ENCODE measurements at places on chromosomes 7 and 10.
A peak's percentile ranks its signal among the peaks of the same experiment; 100 is the strongest.

DNA sequence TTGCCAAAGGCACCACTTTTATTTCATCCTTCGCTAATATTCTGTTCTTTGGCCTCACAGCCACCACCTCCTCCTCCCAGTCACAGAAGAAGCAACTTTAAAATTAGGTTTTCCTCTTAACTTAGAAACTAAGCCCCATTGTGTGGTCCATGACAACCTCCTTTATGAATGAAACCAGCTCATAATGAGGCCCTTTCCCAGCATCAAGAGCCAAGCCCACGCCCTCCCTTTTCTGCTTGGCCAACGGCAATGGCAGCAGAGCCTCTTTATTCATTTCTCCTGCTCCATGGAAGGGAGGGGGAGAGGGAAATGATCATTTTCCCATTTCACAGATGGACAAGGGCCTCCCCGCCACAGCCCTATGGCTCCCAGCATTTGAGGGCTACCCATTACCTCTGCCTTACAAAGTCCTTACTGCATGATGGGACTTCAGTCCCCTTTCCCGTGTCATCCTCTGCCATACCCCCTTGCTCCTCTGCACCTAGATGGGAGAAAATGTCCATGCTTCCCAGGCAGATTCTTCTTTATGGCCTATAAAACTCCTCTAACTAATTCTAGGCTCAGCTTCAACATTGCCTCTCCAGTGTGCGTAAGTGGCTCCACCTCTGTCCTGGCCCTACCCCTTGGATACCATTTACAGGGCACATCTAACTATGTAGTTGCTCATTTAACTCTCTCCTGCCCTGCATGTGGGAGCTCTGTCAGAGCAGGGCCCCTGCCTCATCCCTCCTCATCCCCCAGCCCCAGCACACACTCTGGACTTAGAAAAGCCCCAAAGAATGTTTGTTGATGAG, 475.5 kb downstream of the RPS24 start:
- DNase-seq: no peak

- DNase-seq: no peak
Observed at GRCh38 chr10:44960088-44960460, 472 bp downstream of the RASSF4 start.

DNA sequence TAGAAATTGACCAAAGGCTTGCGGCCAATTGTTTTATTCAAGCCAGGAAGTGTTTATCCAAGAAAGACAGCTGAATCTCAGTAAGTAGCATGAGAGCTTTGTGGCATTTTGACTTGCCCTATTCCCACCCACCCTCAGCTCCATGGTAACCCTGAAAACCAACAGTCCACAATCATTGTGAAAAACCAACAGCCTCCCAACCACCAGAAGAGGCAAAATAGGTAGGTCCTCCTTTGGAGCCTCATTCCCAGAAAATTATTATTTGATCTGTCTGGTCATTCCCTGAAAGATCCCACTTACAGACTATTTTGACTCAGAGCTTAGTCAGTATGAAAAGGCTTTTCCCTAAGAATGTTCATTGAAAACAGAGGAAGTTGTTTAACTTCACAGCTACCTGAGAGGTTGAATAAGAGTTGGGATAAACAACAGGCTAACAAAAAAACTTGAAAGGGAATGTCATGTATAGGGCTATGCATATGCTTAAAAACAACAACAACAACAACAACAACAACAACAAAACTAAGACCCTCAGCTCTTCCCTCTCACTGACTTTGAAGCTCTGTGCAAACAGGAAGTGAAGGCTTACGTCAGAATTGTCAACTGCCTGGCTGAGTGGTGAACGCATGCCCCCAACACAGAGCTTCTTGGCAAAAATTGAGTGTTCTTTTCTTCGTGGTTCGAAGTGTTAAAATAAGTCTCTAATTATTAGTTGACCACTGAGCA, 11.2 kb downstream of the KPNA7 start:
- no peak for DNase-seq

DNA sequence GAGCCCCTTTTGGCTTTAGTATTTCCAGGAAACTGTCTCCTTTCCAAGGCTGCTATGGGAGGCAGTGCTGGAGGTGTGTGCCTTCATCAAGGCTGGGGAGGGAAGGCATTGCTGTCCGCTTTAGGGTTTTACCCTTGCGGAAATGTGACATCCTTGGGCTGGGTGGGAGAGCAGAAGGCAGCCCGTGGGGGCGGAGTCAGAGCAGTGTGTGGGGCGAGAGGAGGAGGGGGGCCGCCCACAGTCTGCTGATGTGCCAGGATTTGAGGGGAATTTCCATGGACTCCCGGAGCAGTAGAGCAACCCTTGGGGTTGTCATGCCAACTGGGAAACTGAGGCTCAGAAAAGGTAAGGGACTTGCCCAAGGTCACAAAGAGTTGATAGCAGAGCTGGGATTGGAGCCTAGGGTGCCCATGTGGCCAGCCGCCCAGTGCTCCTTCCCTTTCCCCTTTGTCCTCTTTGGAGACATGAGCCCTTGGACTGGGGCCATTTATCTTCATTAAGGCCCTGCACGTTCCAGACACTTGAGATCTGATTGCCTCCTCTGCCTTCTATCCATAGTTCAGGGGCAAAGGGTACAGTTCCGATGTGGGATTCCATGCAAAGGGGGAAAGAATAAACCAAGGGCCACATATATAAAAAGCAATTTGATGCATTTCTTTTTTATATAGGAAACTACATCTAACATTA, 22.2 kb downstream of the TSPAN15 start:
- DNase-seq: no peak

DNA sequence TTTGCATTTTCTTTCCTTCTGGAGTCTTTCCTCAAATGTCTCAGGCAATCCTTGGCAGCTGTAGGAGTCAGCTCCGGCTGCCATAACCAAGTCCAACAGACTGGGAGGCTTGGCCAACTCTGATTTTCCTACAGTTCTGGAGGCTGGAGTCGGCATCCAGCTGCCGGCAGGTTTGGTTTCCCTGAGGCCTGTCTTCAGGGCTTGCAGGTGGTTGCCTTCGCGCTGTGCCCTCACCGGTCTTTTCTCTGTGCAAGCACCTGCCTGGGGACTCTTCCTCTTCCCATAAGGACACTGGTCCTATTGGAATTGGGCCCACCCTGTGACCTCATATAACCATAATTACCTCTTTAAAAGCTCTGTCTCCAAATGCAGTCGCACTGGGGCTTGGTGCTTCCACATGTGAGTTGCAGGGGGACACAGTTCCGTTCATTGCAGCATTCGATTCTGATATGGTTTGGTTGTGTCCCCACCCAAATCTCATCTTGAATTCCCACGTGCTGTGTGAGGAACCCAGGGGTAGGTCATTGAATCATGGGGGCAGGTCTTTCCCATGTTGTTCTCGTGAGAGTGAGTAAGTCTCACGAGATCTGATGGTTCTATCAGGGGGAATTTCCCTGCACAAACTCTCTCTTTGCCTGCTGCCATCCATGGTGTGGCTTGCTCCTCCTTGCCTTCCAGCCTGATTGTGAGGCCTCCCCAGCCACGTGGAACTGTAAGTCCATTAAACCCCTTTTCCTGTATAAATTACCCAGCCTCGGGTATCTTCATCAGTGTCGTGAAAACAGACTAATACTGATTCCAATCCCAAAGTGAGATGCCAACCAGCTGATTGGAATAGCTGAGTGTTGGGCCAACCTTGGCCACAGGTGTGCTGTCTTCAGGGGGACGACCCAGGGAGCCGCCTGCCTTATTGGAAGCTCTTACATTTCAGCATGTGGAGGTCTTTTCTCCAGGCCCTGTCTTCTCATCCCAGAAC, 7.9 kb downstream of the GALNTL5 start:
- DNase-seq: no peak

GRCh38 chr7:66731986-66732385, 8.5 kb upstream of the RABGEF1 start:
- DNase-seq: no peak

DNA sequence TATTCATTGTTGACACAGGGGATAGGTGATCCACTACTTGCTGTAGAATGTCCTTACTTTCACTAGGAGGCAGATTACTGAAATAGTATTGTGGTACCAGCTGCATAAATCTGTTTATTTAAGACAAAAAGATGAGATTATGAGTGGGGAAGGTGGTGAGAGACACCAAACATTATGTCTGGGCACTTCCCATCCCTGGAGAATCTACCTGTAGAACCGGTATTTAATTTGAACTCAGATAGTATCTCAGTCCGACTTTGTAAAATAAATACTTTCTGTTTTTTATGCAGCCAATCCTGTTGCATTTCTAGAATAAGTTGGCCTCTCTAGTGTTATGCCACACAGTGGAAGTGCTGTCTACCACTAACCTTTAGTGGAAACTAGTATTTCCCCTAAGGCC, 13.4 kb downstream of the BCCIP start:
- DNase-seq: no peak

DNA sequence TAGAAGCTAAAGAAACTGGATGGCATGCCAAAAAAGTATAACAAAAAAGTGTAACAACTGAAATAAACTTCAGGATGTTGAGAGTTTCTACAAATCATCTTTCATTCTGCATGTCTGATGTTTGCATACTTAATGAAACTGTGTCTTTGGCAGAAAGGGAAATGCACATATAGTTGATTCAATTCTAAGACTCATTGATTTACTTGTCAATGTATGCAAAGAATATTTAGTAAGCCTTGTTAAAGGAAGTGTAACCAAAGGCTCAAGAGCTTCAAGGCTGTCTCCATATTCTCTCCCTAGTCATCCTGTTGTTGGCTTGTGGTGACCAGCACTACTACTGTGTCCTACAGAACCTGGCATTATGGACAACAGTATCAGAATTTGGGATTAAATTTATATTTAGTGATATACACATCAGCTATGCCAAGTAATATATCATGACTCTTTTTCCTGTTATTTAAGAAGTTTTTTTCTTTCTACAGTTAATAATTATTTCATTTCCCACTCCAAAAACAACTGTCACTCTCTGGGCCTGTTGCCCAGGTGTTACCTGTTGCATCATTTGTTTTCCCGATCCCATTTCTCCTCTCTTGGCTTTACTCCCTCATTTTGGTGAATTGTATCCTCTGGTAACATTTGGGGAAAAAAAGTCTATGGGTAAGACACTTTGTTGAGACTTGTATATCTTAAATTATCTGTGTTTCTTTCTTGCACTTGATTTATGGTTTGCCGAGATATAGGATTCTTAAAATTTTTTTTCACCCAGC, 226.6 kb upstream of the BMPER start:
- no peak for DNase-seq

DNA sequence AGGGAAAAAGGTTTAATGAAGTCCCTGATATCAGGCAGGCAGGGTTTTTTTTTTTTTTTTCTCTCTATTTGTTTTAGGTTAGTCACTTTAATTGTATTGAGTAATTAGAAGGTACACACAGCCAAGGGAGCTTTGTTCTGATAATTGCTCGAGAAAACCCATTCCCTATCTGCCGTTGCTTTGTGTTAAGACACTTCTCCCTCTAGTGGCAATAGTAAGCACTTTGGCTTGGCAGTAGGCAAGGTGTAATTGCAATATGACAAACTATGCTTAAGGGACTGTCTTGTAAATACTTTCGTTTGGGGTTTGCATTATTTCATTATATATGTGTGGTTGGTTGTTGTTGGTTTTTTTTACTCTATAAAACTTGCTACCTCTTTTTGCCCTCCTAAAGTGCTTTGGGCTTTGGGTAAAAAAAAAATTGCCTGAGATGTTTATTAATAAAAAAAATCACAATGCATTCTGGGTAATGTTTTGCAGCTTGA, 113.4 kb downstream of the BTRC start:
- peak; percentile 13 for DNase-seq

- DNase-seq: no peak
Observed at GRCh38 chr7:53420550-53420949, 385.1 kb downstream of the POM121L12 start.

DNA sequence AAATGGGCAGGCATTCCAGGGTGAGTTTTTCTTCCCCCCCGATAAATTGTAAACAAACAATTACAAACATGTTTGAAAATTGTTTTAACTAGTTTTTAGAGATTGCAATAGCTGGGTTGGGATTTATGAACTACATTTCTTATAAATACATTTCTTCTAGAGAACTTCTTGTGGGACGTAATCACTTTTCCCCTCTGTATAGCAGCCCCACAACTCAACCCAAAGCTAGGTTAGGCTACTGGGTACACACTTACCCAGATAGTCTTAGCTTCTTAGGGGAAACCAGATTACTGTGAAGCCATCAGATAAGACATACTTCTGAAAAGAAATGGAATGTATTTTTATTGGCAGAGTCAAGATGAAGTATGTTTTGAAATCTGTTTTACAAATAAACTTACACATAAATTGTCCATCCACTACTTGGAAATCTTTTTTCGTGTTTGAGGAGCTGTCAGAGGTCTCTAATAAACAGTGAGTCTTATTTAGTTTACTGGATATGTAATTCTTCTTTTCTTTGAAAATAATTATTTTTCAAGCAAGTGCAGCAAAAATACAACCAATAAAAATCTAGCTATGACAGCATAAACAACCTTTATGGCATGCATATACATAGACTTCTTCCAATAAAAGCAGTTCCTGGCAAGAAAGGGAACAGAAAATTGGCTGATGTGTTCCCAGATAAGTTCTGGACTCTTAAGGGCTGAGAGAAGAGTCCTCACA, 8.0 kb upstream of the GLRX3 start:
- no peak for DNase-seq

GRCh38 chr7:129644634-129645230, 33.2 kb downstream of the NRF1 start:
- DNase-seq: peak; percentile 65

GRCh38 chr7:76278540-76278939, 23.9 kb upstream of the HSPB1 start:
- no peak for DNase-seq

DNA sequence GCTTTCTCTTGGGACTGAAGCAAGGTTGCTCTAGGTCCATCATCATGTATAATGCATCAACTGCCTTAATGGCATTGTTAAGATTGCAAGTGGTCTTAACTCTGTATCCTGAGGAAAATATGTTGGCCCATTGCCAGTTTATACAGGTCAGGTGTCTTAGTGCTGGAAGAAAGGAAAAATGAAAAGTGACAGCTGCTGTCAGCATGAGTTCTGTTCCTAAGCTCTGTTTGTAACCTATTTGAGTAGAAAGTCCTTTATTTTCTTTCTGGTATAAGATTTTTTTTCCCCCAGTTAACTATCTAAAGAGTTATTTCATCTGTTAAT, 127.2 kb downstream of the SRI start:
- no peak for DNase-seq

DNA sequence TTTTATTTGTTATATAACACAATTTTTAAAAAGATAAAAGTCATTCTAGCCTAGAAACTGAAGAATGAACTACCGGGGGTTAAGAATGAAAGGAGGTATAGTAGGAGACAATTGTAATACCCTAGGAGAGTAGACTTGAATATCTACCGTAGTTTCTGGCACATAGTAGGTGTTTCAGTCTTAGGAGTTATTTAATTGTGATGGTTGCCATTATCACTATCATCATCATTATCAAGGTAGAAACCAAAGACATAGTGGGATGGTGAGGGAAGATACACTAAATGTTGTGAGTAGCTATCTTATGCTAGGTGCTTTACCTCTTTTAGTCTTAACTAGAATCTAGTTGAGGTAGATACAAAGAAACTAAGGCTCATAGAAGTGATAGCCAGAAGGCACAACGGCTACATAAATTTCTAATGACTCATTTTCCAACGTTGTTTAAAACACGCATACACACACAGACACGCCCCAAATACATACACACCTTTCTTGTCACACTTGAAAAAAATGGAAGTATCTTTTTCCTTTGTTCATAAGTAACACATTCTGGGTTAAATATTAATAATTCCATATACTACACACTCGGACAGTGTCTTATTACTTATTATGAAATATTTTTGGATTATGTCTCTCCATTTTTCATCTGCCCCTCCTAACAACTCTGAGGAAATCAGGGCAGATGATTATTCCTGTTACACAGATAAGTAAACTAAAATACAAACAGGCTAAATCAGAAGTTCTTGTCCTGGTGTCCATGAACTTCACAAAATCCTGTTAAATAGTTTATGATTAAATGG, 2.0 kb upstream of the ANLN start:
- peak; percentile 39 for DNase-seq

- DNase-seq: peak; percentile 35
Observed at GRCh38 chr10:101840741-101841453, 2.7 kb downstream of the KCNIP2 start.

Measured in NCI-H526 treated with DMSO at 0.1 percent for 48 hours (cell line).